Spleen (tissue), 13 donors: ENCODE measurements at places on chromosomes 16 and 17. TPM values are rescaled to one million over a fixed set of nuclear protein-coding genes. Genes with fewer than 3 reads are reported as not detected.

FAM83G gene
- total RNA-seq: 5.1 TPM

GRCh38 chr17:20271011-20271610 is 196.2 kb downstream of the LGALS9B start:
- peaks cover 16% of the 10 kb centered on the region for H3K36me3 ChIP-seq
- H3K27me3 ChIP-seq: no peaks in the 10 kb centered on the region
- H3K4me3 ChIP-seq: no peak overlapping the region
- H3K4me1 ChIP-seq: peaks cover 8% of the 10 kb centered on the region
- no peak for DNase-seq

DNA sequence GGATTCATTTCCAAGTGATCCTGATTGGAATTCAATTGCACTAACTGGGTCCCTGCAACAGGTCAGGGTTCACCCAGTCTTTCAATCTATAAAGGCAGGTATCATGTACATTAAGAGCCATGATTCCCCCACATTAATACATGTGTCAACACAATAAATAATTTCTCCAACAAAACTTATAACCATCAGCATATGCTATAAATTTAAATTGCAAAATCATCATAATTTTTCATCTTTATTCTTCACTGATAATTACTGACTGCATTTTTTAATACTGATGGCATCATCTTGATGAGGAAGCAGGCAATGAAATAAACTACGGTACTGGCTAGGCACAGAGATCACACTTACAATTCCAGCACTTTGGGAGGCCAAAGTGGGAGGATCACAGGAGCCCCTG is 59.4 kb downstream of the ZFHX3 start:
- H3K4me1 ChIP-seq: peaks cover 50% of the 10 kb centered on the region
- no peaks in the 10 kb centered on the region for H3K36me3 ChIP-seq
- no peaks in the 10 kb centered on the region for H3K27me3 ChIP-seq
- no peak overlapping the region for H3K4me3 ChIP-seq

DNA sequence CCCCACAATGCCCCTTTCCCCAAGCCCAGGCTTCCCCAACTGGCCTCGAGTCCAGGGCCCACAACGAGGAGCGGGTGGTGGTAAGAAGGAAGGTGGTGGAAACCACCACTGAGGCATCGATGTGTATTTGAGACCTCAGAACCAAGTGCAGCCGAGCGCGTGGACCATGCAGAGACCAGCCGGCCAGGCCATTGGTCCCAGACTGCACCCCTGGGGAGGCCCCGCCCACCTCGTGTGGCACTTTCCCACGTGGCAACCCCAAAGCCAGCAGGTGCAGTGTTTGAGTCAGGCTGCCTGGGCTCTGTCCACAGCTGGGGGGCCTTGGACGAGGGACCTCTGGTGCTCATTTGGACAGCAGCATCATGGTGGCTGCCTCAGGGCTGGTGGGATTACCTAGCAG is 28.1 kb upstream of the BAHCC1 start:
- no peak overlapping the region for H3K27ac ChIP-seq
- H3K36me3 ChIP-seq: no peaks in the 10 kb centered on the region
- no peaks in the 10 kb centered on the region for H3K27me3 ChIP-seq

DNA sequence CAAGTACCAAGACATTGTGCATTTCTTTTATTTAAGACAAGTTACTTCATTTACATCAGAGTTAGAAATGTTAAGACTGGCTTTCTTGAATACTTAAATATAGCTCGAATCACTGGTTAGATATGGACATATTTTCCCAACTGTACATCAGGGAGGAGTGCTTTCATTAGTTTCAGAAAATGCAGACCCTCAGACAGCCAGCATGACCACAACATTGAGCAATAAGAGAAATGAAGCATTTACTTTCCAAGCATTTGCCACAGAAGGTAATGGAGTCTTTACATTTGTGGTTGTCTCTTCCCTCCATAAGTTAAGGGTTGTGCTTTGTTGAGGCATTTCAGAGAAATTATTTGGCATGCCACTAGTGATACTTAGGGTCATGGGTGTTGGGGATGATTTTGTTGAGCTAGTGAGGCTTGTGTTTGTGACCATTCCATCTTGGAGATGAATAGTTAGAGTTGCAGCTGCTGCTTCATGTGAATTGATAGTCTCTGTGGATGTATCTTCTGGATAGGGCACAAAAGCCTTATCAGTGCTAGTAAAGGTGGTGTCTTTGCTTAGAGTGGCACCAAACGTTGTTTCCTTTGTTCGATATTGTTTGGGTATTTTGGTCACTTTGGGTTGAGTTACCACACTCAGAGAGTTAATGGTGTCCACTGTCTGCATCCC is 2.1 kb downstream of the OMG start:
- DNase-seq: no peak
- no peaks in the 10 kb centered on the region for H3K4me1 ChIP-seq
- no peaks in the 10 kb centered on the region for H3K27me3 ChIP-seq
- no peaks in the 10 kb centered on the region for H3K36me3 ChIP-seq
- H3K27ac ChIP-seq: no peak overlapping the region
- no peak overlapping the region for H3K4me3 ChIP-seq
